GM23248 (cell line): ENCODE measurements at places on chromosomes 7 and 10. TPM values are rescaled to one million over a fixed set of nuclear protein-coding genes. Genes with fewer than 3 reads are reported as not detected.

Gene MDFIC
- 23.0 and 23.8 TPM in 2 replicates for polyA plus RNA-seq

Gene TUBB8
- polyA plus RNA-seq: not detected in 2 replicates

Gene SNCG
- polyA plus RNA-seq: 2.8 and 3.1 TPM in 2 replicates

Gene GPER1
- 5.6 and 6.7 TPM in 2 replicates for polyA plus RNA-seq

Gene FAM24B
- 5.7 and 7.0 TPM in 2 replicates for polyA plus RNA-seq

Gene CALHM1
- 0.08 TPM in 1 of 2 replicates, not detected in the other for polyA plus RNA-seq

Gene SLC29A3
- polyA plus RNA-seq: 7.3 TPM in 2 replicates

Gene PNLIPRP3
- not detected in 2 replicates for polyA plus RNA-seq

Gene CDC14C
- polyA plus RNA-seq: not detected in 2 replicates

Gene ZWINT
- polyA plus RNA-seq: 32.2 and 34.8 TPM in 2 replicates
